Body of pancreas (tissue), 4 donors: ENCODE measurements at places on chromosomes 1 and 21. TPM values are rescaled to one million over a fixed set of nuclear protein-coding genes. Genes with fewer than 3 reads are reported as not detected.

DNA sequence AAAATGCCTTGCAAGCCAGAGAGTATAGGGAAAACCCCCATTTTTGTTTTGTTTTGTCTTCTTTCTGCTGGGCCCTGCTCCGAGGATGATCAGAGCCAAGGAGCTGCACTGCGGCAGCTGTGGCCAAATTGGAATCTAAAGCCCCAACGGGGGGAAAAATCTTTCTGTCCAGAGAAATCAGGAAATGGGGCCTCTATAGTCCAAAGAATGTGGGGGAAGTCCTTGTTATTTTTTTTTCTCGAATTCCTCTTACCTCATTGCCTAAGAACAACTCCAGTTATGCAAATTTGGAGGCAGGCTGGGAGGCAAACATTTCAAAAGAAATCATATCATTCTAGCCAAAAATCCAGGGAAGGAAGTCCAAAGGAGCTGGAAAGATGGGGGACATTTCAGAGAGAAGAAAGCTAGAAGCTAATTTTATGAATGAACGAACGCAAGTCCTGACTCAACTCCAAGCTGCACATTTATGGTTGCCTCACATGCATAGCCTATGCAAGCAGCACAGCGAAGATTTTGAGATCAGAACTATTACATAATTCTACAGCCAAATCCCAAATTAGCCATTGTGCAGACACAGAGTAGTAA is 263.2 kb downstream of the KCTD3 start:
- no peak for DNase-seq

GRCh38 chr1:205985330-205986005 is 17.7 kb downstream of the RAB7B start:
- no peak for DNase-seq

DNA sequence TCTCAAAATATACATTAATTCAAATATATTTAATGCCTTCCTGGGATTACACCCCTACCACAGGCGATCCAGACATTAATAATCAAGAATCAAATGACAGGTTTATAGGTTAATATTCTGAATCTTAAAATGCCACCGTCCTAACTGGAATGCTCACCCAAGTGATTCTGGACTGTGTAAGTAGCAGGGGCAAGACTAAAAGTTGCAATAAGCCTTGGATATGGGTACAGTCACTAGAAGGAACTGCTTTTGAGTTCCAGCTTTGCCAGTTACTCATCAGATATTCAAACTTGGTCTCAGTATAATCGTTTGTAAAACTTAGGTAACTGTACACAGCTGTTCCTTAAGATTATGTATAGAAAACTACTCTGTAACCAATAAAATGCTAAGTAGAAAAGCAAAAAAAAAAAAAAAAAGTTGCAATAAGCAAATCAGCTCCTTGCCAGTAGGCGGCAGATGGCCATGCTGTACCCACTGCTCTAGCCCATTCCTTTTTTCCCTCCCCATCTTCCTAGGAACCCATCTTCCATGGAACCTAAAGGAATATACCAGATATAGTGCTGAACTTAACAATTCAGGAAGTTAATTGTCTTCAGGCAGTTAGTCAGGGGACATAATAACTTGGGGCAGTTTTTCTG is 10.5 kb downstream of the RO60 start:
- DNase-seq, result no peak

- DNase-seq, result no peak
Measured at GRCh38 chr1:16275591-16275990, 38.6 kb upstream of the CPLANE2 start.

GRCh38 chr21:28633839-28634555 is 358.7 kb downstream of the LTN1 start:
- DNase-seq, result no peak

DNA sequence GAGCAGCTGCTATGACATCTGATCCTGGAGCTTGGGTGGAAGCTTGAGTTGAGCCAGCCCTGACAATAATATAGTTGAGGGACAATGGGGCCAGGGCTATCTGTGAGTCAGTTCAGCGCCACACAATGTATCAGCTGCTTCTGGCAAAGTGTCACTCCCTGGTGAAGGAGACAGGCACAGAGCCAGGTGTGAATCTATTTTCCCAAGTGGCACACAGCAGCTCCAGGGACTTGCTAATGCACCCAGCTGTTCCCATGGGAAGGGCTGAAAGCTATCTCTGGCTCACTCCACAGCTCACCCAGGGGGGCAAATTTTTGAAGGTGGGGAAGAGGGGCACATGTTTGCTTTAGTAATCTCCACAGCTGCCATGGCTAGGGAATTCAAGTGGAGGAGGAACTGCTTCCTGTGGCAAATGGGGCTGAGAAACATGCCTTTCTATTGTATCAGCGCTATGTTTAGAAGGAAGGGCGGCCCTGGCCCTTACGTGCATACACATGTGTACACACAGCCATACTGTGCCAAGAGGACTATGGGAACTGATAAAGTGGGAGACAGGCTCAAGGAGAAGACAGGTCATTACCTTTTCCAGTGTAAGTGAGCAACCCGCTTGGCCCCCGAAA is 2.2 kb downstream of the CYB5R1 start:
- no peak for DNase-seq

- DNase-seq, result no peak
Measured at GRCh38 chr1:228827019-228827418, 91.7 kb downstream of the RHOU start.

GRCh38 chr1:1419813-1420653 is 1.0 kb downstream of the ANKRD65 start:
- peak; percentile 9 for DNase-seq

The GPR157 gene
- 13.5 TPM for total RNA-seq

The KCNE2 gene
- not detected for total RNA-seq

DNA sequence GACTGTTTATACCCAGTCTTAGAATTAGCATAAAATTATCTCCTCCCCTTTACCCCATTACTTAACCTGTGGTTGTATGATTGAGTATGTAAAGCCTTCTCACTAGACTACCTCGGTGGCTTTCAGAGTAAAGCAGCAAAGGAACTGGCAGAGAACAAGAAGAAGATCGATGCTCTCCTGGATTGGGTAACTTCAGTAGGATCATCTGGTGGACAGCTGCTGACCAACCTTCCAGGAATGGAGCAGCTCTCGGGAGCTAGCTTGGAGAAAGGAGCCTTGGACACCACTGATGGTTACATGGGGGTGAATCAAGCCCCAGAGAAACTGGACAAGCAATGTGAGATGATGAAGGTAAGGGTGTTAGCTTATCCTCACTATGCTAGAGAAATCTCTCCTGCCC is 138.6 kb upstream of the BMP8A start:
- DNase-seq, result no peak

The VANGL1 gene
- 2.6 TPM for total RNA-seq

DNA sequence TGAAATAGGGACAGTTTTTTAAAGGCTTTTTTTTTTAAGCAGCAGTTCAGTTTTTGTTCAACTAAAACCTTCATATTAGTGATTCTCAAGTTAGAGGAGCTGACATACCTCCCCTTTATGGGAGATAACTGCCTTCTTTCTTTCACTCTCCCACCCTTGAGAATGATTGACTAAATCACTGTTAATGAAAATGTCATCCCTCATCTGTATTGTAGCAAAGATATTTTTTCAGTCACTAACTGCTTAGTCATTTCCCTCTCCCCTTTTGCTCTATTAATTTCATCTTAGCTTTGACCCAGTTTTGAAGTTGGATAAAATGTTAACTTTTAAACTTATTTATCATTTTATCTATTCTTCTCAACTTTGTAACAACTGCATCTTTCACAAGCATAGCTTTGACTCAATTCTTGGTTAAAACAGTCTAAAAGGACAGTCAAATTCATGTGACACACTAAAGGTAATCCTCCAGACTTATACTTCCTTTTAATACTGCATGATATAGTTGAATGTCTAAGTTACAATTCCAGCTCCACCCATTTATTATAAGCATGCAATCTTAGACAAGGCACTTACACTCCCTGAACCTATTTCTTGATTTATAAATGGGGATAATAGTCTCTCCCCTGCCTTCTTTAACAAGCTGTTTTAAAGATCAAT is 17.1 kb downstream of the CAPZA1 start:
- no peak for DNase-seq

- DNase-seq, result no peak
Measured at GRCh38 chr1:149986486-149987296, 23.8 kb downstream of the OTUD7B start.

The SPRR2B gene
- not detected for total RNA-seq

DNA sequence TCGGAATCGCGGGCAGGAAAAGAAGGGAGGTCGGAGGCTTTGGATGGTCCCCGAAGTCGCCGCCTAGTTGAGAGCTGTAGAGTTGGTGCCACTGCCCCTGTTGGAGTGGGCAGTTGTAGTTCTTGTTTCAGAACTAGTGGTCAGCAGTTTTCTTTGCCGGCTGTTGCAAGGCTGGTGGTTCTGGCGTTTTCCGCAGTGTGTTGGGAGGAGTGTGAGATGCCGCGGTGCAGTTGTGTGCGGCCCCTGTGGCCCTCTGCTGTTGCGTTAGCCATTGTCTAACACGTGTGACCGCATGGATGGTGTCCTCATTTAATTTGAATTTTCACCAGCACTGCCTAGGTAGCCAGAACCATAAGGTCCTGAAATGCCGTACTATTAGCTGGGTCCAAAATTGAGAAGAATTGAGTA is 1.4 kb downstream of the ARF1 start:
- DNase-seq, result peak; percentile 56

- no peak for DNase-seq
Measured at GRCh38 chr21:41739011-41739410, 27.8 kb downstream of the RIPK4 start.

DNA sequence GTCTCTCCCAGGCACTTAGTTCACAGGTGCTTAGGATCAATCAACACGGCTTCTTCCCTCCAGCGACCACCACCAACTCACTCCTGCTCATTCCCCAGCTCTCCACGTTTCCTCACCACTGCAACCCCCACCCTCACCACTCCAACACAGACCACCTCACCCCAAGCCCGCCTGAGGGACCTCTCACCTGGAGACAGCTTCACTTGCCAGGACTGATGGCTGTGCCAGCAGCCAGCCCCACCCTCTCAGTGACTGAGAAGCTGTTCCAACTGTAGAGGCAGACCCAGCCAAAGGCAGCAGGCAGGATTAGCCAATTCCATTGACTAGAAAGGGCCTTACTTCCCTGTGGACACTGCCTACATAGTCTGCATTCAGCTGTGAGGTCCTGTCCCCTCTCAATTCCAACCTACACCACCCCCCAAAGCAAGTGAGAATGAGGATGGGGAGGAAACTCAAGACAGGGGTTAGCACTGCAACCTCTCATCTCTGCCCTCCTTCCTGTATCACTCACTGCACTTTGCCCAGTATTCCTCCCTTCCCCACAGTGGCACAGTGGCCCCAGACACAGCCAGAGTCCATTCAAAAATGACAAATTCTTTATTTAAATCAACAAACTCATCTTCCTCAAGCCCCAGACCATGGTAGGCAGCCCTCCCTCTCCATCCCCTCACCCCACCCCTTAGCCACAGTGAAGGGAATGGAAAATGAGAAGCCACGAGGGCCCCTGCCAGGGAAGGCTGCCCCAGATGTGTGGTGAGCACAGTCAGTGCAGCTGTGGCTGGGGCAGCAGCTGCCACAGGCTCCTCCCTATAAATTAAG is 7.6 kb downstream of the TAGLN2 start:
- DNase-seq, result peak; percentile 56

The YBX1 gene
- total RNA-seq, result 170 TPM

DNA sequence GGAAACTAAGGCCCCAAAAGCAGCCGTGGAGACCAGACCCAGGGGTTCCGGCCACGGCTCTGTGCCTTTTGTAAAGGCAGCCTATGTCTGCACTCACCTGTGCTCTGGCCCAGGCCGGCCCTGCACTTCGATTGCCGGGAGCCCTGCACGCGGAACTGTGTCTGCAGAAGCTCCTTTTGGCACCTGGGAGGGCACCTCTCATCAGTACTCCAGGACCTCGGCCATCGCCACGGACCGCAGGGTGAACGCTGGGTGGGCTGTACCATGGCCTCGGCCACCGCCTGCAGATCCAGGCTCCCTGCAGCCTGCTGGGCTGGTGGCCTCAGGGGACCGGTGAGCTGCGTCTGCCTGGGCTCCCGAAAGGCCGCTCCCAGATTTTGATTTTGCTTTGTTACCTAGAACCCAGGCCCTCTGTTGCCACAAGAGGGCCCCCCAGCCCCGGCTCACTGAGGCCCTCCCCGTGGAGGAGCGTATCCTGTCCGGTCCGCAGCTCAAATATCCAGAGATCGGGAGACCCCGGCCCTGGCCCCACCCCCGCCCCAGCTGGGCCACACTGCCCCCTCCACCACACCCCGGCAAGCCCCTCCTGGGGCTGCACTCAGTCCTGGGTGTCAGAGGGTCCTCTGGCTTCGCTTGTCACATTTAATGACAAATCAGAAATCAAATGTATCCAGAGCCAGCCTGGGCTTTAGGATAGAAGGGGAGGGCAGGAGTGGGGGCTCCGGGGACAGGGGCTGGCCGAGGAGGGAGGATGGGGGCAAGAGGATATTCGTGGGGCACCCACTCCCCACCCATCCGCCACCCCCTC is 60.2 kb upstream of the PDE9A start:
- DNase-seq, result peak; percentile 71

- no peak for DNase-seq
Measured at GRCh38 chr1:59199719-59200376, 97.0 kb upstream of the FGGY start.

GRCh38 chr1:205492201-205492667 is 12.2 kb upstream of the CDK18 start:
- peak; percentile 36 for DNase-seq

The ASCL5 gene
- total RNA-seq, result 1.0 TPM

DNA sequence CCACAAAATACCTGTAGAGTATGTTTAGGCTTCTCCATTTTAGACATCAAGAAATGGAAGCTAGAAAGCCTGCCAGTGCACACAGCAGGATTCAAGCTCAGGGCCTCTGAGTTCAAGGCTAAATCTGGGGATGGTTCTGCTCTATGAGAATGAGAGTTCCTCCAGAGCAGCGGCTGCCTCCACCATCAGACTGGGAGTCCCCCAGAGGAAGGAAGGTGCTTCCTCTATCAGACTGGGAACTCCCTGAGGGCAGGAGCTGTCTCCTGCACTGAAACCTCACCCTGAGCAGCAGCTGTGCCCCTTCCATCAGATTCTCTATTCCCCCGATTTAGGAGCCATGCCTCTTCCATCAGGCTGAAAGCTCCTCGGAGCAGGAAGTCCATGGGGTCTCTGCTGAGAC is 20.1 kb downstream of the PLA2G5 start:
- no peak for DNase-seq

The HRNR gene
- not detected for total RNA-seq

DNA sequence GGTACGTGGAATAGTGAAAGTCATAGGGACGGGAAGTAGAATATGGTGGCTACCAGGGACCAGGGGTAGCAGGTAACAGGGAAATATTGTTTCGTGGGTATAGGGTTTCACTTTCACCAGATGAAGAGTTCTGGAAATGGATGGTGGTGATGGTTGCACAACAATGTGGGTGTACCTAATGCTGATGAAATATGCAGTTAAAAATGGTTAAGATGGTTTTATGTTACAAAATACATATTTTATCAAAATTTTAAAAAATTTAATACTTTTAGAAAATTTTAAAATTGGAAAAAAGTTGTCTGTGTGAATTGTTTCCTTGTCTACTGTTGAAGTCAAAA is 55.5 kb upstream of the TLR5 start:
- DNase-seq, result no peak

The HAO2 gene
- not detected for total RNA-seq

The PCBP3 gene
- 4.6 TPM for total RNA-seq

GRCh38 chr1:200405264-200405663 is 4.6 kb downstream of the ZNF281 start:
- DNase-seq, result peak; percentile 23

- no peak for DNase-seq
Measured at GRCh38 chr1:30189818-30190500, 533.4 kb downstream of the MATN1 start.

The IQCC gene
- total RNA-seq, result 1.8 TPM

The NMNAT2 gene
- total RNA-seq, result 1.0 TPM

GRCh38 chr1:202365092-202365815 is 16.8 kb downstream of the PPP1R12B start:
- no peak for DNase-seq

The PDZK1 gene
- total RNA-seq, result 7.8 TPM

The CCDC24 gene
- total RNA-seq, result 6.7 TPM

The CELSR2 gene
- total RNA-seq, result 7.3 TPM

The PDE4B gene
- 12.2 TPM for total RNA-seq

The LYPD8 gene
- total RNA-seq, result not detected
